ENCODE measurements at places on chromosomes 4 and X.

GRCh38 chrX:72621163-72621562 is 48.5 kb upstream of the HDAC8 start:
- DNase-seq, result no peak

GRCh38 chr4:41963105-41963504 is 18.5 kb upstream of the DCAF4L1 start:
- no peak for DNase-seq

- DNase-seq, result no peak
These were observed 236.2 kb upstream of the MAGEB16 start for GRCh38 chrX:35561985-35562384.

DNA sequence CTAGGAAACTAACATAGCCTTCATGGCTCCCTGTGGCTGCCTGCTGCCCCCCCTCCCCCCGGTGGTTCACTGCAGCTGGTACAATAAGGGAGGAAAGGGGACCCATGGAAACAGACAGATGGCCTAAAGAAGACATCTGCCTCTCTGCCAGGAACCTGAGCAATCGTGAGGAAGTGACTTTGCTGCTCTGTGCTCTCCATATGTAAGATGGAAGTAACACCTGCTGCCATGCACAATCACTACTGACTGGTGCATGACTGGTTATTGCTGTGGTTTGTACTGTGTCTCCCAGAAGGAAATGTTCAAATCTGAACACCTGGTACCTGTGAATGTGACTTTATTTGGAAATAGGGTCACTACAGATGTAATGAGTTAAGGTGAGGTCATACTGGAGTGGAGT is 43.6 kb downstream of the CD99L2 start:
- no peak for DNase-seq

DNA sequence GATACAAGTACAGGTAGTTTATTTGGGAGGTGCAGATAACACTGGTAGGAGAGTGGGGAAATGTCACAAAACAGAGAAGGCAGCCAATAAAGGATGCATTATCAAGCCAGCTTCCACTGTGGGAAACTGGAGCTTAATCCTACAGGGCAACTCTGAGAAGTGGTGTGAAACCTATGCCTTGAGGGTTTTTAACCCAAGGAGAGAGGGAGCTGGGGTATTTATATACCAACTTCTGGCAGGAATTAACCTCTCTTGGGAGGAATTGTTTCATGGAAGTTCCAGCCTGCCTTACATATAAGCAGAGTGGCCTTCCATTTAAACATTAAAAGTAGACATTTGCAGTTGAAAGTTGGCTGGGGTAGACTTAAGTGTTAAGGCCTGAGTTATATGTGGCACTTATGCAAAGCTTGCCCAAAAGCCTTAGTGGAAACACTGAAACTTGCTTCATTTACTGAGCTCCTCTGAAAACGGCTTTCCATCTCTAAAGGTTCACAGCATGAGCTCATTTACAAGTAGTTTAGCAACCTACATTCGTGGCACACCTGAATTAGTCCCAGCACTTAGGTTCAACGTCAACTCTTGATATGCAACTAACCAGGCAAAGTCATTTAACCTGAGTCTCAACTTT is 19.2 kb downstream of the MAGEB17 start:
- no peak for DNase-seq
